Left ventricle myocardium inferior (tissue), 1 donor: ENCODE measurements at places on chromosomes 6 and 20.

DNA sequence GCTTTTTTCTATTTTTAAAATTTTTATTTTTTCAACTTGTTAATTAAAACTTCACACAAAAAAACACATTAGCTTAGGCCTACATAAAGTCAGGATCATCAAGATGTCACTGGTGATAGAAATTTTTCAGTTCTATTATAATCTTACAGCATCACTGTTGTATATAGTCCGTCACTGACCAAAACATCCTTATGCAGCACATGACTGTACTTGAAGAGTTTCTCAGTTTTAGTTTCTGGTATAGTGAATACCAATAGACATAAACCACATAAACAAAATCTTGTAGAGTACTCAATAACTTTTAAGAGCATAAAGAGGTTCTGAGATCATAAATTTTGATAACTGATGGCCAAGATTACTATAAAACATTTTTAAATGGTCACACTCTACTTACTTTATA is 71.8 kb downstream of the ASCC3 start:
- no peak for DNase-seq

GRCh38 chr20:3042625-3043024 is 797 bp upstream of the GNRH2 start:
- peak; percentile 62 for DNase-seq

GRCh38 chr6:116436586-116436985 is 24.6 kb upstream of the CALHM6 start:
- no peak for DNase-seq

- no peak for DNase-seq
These were observed 568.2 kb downstream of the HDGFL1 start for GRCh38 chr6:23137611-23138010.
